Activated T-helper 1 cell treated with Interleukin-2 at 50 U/mL for 16 hours (primary cell): ENCODE measurements at places on chromosomes 5 and 9.

DNA sequence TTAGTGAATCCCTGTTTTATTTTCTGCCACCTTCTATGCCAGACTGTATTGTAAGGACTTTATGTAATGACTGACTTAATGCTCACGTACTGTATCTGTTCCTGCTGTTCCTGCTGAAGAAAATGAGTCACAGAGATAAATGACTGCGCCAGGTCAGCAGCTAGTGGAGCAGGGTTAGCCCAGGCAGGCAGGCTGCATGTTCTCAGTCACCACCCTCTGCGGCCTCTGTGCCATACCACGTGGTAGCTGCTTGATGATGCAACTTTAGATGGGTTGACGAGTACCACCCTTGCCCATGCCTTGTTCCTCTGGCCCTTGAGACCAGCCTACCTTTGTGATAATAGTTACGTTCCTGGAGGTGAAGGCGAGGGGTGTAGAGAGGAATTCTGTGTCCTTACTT lies 161.9 kb downstream of the TRIO start:
- no peak for DNase-seq

GRCh38 chr9:89675058-89675742 lies 70.4 kb downstream of the GADD45G start:
- DNase-seq = no peak

- DNase-seq = no peak
These were observed 24.8 kb upstream of the TLR4 start for GRCh38 chr9:117679416-117679815.

GRCh38 chr9:115395511-115396021 lies 277.6 kb upstream of the TNC start:
- no peak for DNase-seq

GRCh38 chr9:83964973-83965349 lies 15.1 kb downstream of the HNRNPK start:
- no peak for DNase-seq

GRCh38 chr5:130514984-130515690 lies 610.9 kb downstream of the CHSY3 start:
- no peak for DNase-seq

DNA sequence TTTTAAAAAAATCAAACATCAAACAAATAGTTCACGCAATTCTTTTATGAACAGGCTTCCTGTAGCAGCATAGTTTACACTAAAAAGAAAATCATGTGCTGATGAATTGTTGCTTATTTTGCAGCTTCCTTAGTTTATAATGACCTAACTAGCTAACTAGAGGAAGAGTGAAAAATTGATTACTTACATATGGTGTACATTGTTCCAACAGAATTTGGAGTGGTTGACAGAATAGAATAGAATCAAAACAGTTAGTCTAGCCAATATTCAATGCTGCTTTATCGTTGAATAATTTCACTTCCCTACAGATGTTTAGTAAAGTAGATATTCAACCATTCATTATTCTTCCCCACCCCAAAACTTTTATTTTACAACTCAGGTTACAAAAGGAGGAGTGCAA lies 4.2 kb downstream of the NMUR2 start:
- DNase-seq = no peak

GRCh38 chr5:21680196-21680595 lies 1172.9 kb downstream of the CDH12 start:
- no peak for DNase-seq

GRCh38 chr5:32639943-32640342 lies 54.6 kb downstream of the SUB1 start:
- DNase-seq = no peak

GRCh38 chr5:109230369-109230768 lies 179.4 kb downstream of the PJA2 start:
- no peak for DNase-seq

- DNase-seq = no peak
These were observed 293.4 kb upstream of the PTGER4 start for GRCh38 chr5:40386289-40386688.

GRCh38 chr9:89528540-89528939 lies 30.6 kb upstream of the SEMA4D start:
- no peak for DNase-seq

GRCh38 chr5:141484641-141485311 lies at the start of gene PCDHGC4:
Gene PCDHGC4, plus strand, starts transcription at chr5:141485030. Its CDS starts 144 bp downstream, at chr5:141485174.
- DNase-seq = no peak

DNA sequence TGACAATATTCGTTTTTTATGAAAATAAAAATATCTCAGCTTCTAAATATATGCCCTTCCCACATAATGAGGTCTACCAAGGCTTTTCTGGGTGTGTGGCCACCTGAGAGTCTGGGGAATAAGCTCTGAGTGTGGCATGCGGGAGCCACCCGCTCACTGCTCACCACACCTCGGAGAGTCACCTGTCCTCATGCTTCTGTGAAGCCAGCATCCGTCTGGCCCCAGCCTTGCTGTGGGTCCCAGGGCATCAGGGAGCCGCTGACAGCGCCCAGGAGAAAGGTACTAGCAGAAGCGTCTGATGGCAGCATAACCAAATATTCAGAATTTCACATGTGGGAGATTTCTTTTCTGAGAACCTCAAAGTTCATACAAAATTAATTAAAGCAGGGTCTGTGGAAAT lies 133.2 kb upstream of the IRX4 start:
- no peak for DNase-seq

GRCh38 chr5:75509956-75510355 lies 1.5 kb downstream of the CERT1 start:
- no peak for DNase-seq

- no peak for DNase-seq
These were observed 84.7 kb upstream of the TNFSF8 start for GRCh38 chr9:115015018-115015635.

GRCh38 chr5:50672663-50673062 lies 6.2 kb downstream of the PARP8 start:
- no peak for DNase-seq

DNA sequence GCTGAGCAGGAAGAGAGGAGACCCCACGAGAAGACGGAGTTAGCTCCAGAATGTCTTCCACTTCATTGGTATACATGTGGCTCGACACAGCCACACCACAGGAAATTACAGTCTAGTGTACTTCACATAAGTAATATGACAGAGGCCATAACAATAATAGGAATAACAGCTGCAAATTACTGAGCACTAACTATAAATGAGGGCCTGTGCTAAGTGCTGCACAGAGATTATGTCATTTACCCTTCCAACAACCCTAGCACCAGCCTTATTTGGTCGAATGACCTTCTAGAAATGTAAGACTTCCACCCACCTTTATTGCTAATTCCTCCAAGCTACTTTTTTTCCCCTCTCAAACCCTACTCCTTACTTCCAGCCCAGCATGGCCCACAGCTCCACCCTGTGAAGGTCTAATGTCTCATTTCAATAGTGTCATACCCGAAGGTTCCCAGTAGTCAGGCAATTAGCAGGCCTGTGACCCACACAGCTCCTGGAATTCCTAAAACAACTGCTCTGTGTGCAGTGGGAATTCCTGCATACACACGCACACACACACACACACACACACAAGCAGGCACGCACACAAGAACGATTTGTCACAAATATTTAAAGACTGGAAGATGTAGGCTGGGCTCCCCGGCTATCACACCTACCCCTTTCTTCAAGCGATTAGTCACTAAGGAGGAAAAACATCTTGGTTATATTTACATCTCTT lies 134.5 kb downstream of the FRMD3 start:
- no peak for DNase-seq

DNA sequence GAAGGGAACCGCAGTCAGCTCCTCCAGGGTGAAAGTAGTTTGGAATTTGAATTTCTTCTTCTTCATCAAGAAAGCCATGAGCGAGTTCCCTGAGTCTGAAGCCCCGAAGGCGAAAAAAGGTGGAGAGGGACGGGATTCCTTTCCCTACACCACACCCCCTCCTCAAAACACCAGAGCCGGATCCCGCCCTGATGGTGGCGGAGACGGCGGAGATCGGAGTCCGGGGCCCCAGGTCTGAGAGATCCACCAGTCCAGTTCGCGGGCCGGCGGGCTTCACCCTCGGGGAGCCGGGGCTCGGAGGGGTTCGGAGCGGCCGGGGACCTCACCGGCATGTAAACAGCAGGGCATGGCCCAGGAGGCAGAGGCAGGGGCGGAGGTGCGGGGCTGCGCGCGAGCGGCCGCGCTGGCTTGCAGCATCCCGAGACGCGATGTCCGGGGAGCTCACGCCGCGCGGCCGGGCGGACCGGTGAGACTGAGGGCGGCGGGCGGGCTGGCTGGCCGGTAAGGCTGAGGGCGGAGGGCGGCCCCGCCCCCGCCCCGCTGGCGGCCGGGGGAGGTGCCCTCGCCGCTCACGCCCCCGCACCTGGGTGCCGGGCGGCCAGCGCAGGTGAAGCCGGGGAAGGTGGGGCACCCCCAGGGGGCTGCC lies 606 bp downstream of the EEIG1 start:
- peak; percentile 51 for DNase-seq

DNA sequence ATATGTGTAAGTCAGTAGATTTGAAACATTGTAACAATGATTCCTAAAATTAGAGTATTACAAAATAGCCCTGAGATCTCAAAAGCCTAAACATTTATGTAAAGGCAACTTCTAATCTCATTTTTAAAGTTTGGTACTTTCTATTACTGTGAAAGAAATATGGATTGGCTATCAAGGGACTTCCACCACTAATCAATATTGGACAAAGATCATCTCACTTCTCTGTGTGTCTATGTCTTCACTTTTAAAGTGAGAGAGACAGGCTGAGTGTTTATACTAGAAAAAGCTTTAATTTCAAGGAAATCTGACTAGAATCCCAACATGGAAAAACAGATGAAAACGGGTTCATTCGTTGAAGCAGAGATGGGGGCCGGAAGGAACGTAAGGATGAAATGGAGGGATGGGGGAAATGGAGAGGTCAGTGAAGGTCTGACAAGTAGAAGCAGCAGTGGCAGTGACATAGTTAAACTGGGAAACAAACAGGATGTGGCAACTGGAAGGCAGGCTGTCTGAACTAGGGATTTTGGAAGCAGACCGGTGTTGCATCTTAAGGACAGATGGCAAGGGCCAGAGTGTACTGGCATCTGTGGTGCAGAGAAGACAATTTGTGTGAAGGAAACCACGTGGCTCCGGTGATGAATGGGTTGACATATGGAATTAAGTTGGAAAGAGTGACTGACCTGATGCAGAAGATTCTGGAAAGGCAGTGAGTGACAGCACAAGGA lies 60.8 kb downstream of the PDE4D start:
- no peak for DNase-seq

- no peak for DNase-seq
These were observed 29.4 kb downstream of the ANKRD34B start for GRCh38 chr5:80540691-80541090.

GRCh38 chr9:134655101-134655500 lies 13.5 kb downstream of the COL5A1 start:
- DNase-seq = no peak

- DNase-seq = peak; percentile 12
These were observed 6.8 kb upstream of the FXN start for GRCh38 chr9:69028754-69029153.

- no peak for DNase-seq
These were observed 17.2 kb downstream of the CENPP start for GRCh38 chr9:92342825-92343488.

DNA sequence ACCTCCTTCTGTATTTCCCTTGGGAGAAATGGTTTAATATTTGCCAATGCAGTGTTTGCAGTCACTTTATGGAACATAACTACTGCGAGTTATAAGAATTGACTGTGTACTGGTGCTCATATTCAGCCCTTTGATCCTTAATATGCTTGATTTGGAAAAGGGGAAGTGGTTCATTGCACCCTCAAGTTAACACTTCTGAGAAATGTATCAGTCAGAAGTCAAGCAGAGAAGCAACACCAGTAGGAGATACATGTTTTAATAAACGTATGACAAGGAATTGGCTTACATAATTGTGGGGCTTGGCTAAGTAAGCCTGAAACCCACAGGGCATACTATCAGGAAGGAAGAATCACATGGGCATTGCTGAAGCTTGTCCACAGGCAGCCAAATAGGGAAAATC lies 131.0 kb upstream of the SPRY4 start:
- no peak for DNase-seq

- no peak for DNase-seq
These were observed 28.7 kb downstream of the ENHO start for GRCh38 chr9:34493972-34494535.

- DNase-seq = no peak
These were observed 14.6 kb downstream of the ZNF883 start for GRCh38 chr9:112997236-112997941.

- no peak for DNase-seq
These were observed 9.3 kb downstream of the PTGER4 start for GRCh38 chr5:40688996-40689395.

- no peak for DNase-seq
These were observed 20.2 kb downstream of the COL5A1 start for GRCh38 chr9:134661791-134662142.

- no peak for DNase-seq
These were observed 21.3 kb downstream of the AKNA start for GRCh38 chr9:114366334-114367128.
